ENCODE measurements at places on chromosomes 2 and 18.

DNA sequence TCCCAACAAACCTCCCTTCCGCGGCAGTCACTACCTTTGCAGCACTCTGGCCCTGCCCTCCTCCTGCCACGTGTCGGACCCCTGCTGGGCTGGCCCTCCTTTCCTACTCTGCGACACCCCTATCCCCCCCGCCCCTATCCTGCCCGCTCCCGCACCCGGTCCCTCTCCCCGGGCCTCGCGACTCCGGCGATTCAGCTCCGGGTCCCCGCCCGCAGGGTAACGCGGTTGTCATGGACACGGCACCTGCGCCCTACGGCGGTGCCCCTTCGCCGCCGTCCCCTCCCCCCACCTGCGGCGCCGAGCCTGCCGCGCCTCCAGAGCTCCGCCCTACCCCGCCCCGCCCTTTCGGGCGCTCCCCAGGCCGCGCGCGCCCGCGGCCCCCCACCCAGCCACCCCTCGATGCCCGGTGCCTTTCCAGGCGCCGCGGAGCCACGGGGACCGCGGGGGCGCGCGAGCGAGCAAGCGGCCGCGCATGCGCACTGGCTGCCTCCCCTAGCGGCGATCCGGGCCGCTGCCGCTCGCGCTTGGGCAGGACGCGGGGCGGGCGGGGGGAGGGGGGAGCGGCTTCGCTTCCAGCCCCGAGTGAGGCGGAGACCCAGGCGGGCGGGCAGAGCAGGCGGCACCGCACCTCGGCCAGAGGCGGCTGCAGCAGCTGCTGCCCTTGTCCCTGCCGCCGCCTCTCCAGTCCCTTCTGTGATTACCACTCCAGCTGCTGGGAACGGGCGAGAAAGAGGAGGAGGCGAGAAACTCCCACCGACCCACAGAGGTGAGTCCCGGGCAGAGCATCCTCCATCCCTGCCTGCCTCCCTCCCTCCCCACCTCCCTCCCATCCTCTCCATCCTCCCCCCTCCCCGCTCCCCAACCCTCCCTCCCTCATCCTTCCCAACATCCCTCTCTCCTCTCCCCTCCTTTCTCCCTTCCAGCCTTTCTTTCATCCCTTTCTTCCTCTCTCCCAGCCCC is at the start of gene CTNNA2:
Gene CTNNA2, plus strand, starts transcription at position 610 of the 960 bp plus-strand sequence.
- DNase-seq, result peak; percentile 47

DNA sequence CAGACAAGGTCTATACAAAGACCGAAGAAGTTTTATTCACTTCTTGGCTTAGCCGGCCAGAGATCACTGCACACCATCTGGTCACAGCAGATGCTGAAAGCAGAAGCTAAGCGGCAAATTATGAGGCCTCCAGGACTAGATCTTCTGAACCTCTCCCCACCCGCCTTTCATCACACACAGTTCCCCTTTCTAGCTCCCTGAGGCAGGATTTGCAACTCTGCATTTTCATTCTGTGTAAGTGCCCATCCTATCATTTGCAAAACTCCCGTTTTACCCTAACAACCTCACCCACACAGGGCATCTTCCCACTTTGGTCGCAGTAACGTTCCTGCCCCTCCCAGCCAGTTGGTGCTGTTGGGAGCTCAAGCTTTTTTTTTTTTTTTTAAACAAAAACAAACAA is 3.1 kb upstream of the MOB1A start:
- no peak for DNase-seq

DNA sequence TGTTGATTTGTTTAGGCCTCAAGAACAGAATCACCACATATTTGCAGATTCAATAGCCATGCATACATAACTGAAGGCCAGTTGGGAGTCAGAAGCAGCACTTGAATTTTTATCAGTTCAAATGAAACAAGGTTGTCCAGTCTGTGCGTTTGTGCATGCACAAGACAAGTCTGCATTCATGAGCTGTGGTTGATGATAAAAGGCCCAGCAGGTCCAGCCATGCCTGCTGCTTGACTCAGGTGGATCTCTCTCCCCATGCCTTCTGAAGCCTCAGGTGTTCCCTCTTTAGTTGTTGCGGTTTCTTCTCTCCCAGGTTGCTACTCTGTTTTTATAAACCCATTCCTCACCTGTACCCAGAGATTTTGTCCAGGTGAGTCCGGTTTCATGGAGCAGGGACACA is 124.5 kb downstream of the CCDC102B start:
- no peak for DNase-seq

DNA sequence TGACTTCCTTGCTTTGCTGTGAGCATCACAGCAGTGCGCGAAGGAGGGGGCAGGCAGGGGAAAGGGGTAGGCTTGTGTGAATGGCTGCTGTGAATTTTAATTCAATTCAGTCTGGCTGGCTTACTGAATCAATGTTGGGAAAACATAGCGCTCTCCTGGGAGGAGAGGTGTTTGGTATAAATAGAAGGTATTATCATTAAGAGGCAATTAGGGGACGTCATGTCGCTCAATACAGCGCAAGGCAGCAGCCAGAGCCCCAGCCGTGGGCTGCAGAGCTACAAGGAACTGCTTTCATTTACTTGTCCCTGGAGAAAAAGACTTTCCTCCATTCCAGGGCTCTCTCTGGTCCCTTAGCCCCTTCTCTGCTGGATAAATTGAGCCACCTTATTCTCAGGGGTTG is 181.4 kb upstream of the MSH6 start:
- no peak for DNase-seq

GRCh38 chr18:23198217-23198845 is 63.0 kb downstream of the CABLES1 start:
- no peak for DNase-seq

DNA sequence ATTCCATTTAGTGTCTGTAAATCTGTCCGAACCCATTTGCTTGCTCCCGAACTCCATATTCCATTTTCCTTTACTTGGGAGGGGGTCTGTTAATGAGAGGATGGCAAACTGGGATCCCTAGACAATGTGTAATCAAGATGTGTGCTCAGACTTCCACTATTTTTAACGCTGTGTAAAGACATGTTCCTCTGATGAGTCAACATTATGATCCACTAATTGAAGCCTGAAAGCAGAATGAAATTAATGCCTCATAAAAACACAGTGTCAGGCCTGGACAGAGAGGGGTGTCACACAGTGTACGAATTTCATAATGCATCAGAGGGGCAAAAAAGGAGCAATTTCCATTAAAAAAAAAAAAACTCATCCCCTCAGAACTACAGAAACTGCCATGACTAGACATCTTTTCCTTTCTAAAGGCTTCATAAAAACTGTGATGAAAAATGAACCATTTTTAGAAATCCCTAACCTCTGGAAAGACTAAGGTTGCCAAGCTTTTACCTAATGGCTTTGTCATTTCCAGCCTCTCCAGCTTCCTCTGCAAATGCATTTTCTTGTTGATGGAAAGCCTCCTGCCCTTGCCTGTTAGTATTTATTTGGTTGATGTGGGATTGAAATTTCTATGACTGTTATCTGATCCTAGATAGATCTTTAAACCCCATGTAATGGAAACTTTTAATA is 209.2 kb upstream of the DCC start:
- DNase-seq, result no peak

DNA sequence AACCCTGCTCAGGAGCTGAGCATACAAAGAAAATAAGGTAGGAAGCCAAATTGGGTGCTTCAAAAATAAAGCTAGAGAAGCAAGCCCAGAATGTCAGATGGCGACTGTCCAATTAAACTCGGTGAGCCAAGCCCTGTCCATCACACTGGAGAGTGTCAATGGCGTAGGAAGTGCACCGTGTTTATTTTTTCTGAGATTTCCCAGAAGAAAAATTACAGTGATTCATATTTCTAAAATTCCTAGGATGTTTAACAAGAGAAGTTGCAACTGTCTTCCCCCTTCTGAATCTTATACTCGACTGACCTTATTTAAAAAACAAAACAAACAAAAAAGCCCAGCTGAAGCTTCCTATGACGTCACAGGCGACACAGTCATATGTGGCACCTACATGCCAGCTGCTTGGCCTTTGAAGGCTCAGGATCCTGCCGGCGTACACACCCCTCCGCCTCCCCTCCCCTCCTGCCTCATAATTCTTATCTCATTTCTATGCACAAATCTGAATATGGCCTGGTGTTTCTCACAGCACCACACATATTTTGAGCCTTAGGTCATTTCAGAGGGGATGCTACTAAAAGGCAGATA is 60.8 kb downstream of the MBP start:
- no peak for DNase-seq

GRCh38 chr18:35610724-35611123 is 29.2 kb downstream of the GALNT1 start:
- DNase-seq, result no peak

DNA sequence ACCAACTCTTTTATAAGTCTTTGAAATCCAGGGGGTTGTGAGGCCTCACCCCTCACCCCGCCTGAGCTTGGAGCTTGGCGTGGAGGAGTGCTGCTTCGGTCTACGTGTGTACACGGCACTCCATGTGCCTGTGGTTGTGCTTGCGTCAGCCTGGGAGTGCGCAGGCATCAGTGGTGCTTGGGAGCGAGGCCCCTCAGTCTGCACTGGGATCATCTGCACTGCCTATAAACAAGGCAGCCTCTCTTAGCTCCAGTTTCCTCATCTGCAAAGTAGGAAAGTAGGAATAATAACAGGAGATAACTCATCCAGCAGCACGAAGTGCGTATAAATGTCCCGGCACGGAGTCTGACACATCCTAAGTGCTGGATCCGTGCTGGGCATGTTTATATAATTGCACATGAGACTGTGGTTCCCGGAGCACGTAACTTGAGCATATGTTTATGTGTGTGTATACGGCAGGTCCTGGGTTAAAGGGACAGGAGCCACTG is 1.2 kb downstream of the GYPC start:
- no peak for DNase-seq

- DNase-seq, result no peak
These were observed 7.8 kb upstream of the NT5DC4 start for GRCh38 chr2:112712903-112713584.

DNA sequence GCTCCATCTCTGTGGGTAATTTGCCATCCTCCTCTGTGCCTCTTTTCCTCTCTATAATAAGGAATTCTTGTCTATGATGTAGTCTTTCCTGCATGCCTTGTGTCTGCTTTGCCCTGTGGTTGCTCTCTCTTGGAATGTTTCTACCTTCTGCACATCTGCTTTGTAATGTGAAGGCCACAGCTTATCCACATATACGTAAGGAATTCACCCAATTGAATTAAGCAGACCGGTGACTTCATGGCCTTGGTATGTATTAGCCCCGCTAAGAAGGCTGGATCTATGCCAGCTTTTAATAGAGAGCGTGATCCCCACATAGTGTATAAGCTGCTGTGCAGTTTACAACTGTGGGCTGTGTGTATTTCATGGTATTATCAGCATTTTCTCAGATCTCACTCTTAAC is 274.7 kb downstream of the RNF144A start:
- DNase-seq, result no peak

DNA sequence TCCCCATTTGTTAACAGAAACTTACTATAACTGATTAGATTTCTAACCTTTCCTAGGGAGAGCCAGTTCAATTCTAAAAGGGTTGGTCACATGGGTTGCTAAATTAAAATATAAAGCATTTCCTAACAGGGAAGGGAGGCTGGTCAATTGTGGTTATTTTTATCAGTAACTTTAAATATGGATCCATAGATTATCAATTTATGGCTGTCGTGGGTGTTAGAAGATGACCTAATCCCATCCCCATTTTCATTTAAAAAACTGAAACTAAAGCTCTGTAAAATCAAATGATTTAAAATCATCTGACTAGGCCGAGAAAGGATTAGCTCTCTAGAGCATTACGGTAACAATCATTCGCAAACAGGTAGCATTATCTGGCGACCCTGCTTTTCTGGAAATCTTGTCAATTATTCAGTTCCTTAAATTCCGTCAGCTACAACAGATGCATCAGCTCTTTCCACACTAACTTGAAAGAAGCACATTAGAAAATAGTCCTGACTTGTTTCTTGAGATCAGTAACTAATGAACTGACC is 953 bp upstream of the HNRNPA3 start:
- no peak for DNase-seq

DNA sequence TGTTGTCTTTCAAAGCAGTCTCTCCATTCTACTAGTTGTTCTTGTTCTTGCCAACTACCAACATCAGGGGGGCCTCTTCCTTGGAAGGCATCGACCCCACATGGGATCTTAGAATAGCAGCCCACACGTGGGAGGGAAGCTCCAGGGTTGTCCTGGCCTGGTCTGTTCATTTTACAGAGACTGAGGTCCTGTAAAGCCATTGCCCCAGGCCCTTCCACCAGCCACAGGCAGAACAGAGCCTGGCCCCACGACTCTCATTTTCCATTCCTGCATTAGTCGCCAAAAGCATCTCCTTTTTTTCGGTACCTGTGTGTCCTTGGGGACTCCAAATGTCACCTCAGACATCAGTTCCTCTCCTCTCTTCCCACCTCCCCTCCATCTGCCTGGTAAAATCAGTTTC is 28.0 kb downstream of the CNGA3 start:
- no peak for DNase-seq
